ENCODE measurements at places on chromosomes 4 and X. TPM values are rescaled to one million over a fixed set of nuclear protein-coding genes. Genes with fewer than 3 reads are reported as not detected.
A peak's percentile ranks its signal among the peaks of the same experiment; 100 is the strongest.

DNA sequence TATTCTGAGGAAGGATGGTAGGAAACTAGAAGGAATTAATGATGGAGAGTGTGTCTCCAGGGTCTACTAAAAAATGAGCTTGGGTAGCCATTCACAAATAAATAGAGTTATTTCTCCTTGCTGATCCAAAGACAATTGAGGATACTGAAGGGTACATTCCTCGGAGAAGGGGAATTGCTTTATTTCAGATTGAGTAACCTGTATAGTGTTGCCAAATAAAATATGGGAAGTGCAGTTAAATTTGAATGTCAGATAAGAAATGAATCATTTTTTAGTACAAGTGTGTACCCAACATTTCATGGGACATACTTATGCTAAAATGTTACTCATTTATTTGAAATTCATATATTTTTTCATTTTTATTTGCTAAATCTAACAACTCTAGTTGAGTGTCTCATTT lies 16.0 kb upstream of the VSIG1 start:
- DNase-seq, result no peak

- DNase-seq, result peak; percentile 76
These were observed 421 bp downstream of the MECP2 start for GRCh38 chrX:154097003-154097588.

DNA sequence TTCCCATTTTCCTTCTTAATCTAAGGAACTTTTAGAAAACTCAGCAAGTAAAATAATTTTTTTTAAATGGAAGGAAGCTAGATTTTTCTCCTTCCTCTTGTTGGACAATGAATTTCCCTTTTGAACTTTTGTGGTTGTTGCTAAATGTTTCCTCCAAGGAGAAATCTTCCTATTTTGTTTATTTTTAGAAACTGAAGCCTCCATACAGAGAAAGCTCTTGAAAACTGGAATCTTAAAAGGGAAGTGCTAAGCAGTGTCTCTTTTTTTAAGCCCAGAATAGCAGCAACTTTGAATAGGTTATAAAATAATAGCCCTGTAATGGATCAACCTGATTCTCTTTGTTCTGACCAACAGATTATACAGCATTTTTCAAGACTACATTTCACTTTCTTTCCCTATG lies 15.1 kb upstream of the DCLK2 start:
- DNase-seq, result no peak

GRCh38 chr4:183571350-183571941 lies 66.6 kb downstream of the ING2 start:
- peak; percentile 5 for DNase-seq

DNA sequence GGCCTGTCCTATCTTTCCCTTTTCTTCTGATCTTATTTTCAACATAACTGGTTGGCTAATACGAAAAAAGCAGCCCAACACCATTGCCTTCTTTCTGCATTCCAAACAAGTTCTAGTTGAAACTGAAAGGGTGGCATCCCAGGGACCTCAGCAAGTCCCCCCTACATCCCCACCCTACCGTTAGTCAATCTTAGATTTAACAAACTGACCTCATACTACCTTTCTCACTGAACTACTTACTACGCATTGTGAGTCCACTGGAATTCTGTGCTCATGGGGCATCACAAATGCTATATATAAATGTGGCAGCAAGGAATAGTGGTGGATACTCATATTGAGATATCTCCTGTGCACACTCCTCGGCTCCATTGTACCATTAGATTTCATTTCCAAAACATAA lies 33.1 kb upstream of the FGF5 start:
- DNase-seq, result no peak

DNA sequence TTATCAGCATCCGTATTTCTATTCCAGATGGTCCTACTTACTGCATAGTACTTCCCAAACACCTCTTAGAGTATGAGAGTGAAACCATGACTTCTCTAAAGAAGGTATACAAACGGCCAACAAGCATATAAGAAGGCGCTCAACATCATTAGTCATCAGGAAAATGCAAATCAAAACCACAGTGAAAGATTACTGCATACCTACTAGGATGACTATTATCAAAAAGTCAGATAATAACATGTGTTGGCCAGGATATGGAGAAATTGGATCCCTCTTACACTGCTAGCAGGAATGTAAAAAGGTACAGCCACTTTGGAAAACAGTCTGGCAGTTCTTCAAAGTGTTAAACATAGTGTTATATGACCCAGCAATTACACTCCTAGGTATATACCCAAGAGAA lies 215.3 kb upstream of the CXorf66 start:
- DNase-seq, result no peak

DNA sequence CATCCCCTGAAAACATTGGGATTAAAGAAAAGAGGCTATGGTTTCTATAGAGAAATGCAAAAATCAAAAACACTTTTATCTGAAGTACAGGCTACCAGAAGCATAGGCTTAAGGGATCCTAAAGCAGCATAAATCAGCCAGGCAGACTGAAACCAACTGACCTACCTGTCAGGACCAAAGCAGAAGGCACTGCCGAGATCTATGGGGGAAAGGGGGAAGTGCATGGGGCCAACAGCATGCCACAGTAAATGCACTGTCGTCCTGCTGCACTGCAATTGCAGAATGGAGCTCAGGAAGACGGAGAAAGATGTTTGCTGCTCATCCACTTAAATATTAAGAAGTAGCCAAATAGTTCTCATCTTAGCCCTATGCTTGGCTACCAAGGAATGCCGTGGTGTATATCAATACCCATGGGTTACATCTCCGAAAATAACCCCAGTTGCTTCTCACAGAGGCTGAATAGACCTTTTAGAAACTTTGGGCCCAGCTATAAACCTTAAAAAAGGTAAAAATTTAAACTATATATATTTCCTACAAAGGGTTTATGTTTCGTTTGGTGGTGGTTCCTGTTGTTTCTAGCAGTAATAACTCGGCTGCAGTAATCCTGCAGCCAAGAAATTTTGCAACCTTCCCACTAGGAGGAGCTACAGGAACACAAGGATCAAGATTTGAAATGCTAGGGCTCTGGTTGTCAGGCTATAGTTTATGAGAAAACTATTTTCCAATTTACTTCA lies 312.2 kb upstream of the DIAPH2 start:
- DNase-seq, result peak; percentile 73

DNA sequence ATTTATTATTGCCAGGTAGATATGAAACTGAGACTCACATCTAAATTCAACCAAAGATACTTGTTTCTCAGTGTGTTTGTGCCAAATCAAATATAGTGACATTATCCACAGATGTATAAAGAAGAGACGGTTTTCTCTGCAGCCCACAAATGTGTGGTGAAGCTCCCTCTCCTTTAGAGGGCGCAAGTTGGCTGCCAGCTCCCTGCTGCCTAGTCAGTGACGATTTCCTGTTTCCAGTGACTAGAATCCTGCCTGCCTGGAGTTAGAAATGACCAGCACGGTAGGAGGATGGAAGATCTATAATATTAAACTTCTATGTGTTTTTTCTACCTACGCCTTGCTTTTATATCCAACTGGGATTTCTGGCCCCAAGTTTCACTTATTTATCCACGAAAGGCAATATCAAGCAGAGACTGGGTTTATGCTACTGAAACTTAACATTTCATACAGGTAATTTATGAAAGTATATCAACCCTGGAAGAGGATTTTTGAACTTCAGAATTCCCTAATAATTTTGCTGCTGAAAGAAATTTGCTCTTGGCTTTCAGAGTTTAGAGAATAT lies 1793.7 kb upstream of the TENM3 start:
- DNase-seq, result no peak

- DNase-seq, result peak; percentile 64
These were observed 138.0 kb downstream of the RPA4 start for GRCh38 chrX:97021680-97022079.

DNA sequence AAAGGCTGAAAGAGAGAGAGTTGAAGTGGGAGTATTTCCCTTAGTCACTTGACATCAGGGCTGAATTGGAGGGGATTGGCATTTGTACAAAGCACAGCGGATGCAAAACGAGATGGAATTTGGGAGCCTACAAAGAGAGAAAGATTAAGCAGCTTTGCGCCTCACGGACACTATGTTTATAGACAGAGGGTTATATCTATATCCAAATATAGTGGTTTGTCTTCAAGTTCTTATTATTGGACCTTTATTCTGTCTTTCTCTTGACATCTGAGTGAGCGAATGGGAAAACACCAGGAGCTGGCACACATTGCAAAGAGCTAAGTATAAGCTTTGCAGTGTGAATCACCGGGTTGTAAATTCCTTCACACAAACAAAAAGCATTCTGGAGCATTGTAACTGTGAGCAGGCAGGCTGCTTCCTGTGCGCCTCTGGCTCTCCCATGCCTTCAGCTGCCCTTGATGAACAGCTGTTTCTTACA lies 500.2 kb downstream of the STIM2 start:
- no peak for DNase-seq

DNA sequence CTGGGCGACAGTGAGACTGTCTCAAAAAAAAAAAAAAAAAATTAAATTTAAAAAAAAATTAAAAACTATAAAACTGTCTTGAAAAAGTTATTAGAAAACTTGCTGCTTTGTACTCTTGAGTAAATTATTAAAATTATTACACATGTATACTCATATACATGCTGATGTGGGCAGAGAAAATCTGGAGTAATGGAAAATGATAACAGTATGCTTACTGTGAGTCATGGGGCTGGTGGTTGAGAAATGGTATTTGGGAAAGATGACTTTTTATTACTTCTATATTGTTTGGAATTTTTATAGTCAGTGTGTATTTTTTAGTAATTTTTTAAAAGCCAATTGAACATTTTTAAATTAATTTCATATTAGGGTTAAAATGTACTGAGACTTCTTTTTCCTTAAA lies 7.5 kb downstream of the YY2 start:
- no peak for DNase-seq

GRCh38 chr4:19739101-19739651 lies 512.5 kb upstream of the SLIT2 start:
- peak; percentile 85 for DNase-seq

Gene CDKN2AIP
- total RNA-seq, result 18.4 TPM

Gene TNIP3
- total RNA-seq, result 0.28 TPM

Gene MAOB
- 0.23 TPM for total RNA-seq

Gene UGT2B10
- total RNA-seq, result not detected

Gene CCKAR
- not detected for total RNA-seq

Gene LARP1B
- 21.2 TPM for total RNA-seq

Gene TCEANC
- 1.7 TPM for total RNA-seq

Gene TMPRSS11D
- total RNA-seq, result 0.09 TPM

Gene UGT2B11
- not detected for total RNA-seq

Gene DSPP
- not detected for total RNA-seq

Gene TCEAL7
- 1.2 TPM for total RNA-seq

Gene RIBC1
- 1.0 TPM for total RNA-seq
